NT2/D1 (cell line): ENCODE measurements at places on chromosomes 3 and 15.
A peak's percentile ranks its signal among the peaks of the same experiment; 100 is the strongest.

DNA sequence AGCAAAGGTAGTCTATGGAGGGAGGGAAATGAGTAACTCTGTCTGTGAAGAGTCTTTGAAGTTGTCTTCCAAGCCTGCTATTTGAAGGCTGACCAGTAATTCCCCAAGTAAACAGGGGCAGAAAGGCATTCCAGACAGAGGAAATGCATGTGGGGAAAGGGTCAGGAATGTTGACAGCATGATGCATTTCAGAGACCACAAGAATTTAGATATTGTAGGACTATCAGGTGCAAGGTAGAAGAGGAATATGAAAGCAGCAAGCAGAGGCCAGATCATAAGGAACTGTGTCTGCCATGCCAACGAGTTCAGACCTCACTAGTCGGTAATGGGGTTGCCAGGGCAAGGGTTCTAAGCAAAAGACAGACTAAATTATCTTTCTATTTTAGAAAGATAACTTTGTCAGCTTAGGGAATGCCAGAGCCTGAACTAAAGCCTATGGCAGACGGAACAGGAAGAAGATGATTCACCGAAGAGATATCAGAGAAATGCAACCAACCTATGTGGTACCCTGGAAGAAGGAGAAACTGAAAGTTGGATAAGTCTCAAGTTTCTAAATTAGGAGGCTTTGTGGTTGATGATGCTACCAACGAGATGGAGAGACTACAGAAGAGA lies 327.0 kb upstream of the RORA start:
- no peak for DNase-seq

- no peak for DNase-seq
These were observed 357.9 kb downstream of the KCNH8 start for GRCh38 chr3:19506171-19506570.

DNA sequence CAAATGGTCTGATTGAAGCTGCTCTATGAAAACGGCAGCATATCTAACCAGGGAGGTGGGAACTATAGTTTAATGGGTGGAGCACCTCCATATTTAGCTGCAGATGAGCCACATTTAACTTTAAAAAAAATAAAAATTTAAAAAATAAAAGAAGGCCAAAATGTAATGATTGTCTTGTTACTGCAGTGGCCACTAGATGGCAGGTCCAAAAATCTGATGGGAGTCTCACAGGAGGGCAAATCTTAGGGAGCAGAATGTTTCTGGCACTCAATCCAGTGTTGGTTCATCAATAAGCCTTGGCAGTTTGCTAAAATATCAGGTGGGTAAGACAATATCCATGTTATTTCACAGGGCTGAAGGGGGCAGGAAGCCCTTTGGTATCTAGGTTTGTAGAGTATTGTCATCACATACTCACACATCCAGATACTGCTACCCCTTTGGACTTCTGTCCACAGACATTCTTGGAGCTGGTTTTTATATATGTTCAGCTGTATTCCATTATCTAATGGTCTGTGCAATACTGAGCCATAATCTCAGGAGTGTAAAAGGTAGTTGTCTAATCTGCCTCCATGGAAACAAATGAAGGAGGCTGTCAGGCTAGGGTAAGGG lies 233.3 kb downstream of the TIGIT start:
- DNase-seq, result no peak

- DNase-seq, result no peak
These were observed 7.8 kb upstream of the SPATA12 start for GRCh38 chr3:57052662-57053061.

DNA sequence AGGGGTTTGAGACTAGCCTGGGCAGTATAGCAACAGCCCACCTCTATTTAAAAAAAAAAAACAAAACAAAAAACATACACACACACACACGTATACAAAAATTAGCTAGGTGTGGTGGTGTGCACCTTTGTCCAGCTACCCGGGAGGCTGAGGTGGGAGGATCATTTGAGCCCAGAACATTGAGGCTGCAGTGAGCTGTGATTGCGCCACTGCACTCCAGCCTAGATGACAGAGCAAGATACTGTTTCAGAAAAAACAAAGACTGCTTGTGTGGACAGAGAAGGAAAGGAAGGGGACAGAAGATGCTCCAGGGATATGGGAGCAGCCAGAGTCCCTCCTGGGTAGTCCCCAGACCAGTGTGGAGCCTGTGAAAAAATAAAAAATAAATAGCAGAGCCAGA lies 12.9 kb downstream of the TYRO3 start:
- no peak for DNase-seq

DNA sequence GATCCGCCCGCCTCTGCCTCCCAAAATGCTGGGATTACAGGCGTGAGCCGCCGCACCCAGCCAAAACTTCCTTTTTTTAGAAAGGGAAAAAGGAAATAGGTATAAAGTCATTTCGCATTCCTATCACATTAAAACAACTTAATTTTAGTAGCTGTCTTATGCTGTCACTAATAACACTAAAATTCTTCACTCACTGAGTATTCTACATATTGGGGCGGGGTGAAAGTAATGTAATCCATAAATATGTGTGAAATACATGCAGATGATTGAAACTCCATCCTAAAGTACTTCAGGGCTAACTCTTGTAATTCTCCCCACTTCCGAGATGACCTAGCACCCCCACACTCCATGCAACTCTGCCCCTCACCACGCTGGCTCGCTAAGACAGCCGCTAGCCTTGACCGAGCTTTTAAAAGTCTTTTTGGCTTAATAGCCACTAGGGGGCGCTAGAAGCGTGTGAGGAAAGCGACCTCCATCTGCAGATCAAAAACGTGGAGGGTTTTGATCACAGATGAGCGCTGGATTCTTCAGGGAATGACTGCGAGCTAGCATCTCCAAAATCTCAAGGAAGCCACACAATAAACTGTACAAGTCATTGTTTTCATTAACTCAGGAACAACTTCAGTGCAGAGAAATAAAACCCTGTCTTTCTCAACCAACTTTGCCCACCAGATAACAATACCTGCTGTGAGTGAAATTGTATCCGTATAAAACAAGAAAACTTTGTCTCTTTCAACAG lies 129.3 kb upstream of the IGF1R start:
- peak; percentile 87 for DNase-seq

- peak; percentile 71 for DNase-seq
These were observed 70.4 kb downstream of the KLF13 start for GRCh38 chr15:31396881-31397560.
